ENCODE measurements at places on chromosomes 5 and 9. TPM values are rescaled to one million over a fixed set of nuclear protein-coding genes. Genes with fewer than 3 reads are reported as not detected.

TRIM36 gene
- 3.7 TPM for total RNA-seq

SPINK4 gene
- not detected for total RNA-seq

SLC45A2 gene
- total RNA-seq: not detected

LCN9 gene
- not detected for total RNA-seq

INSL6 gene
- not detected for total RNA-seq

COL5A1 gene
- 79.4 TPM for total RNA-seq

MED7 gene
- 13.2 TPM for total RNA-seq

PTAR1 gene
- 63.4 TPM for total RNA-seq

BTNL8 gene
- total RNA-seq: 0.53 TPM

TSSK1B gene
- total RNA-seq: 0.36 TPM

GFRA3 gene
- total RNA-seq: 17.7 TPM

CD74 gene
- 989 TPM for total RNA-seq

LOX gene
- total RNA-seq: 25.3 TPM

F2R gene
- 4.7 TPM for total RNA-seq

PCDHGA2 gene
- total RNA-seq: 13.5 TPM

SLU7 gene
- 60.7 TPM for total RNA-seq

MRPS27 gene
- 39.5 TPM for total RNA-seq

SNAPC3 gene
- 38.3 TPM for total RNA-seq

LHX3 gene
- not detected for total RNA-seq

LMAN2 gene
- 70.0 TPM for total RNA-seq

PDCD1LG2 gene
- total RNA-seq: 3.0 TPM

SPATA6L gene
- 4.3 TPM for total RNA-seq

TMEM232 gene
- total RNA-seq: 8.1 TPM

NEUROG1 gene
- not detected for total RNA-seq

EIF4E1B gene
- not detected for total RNA-seq

CERCAM gene
- total RNA-seq: 41.7 TPM

CEL gene
- 2.7 TPM for total RNA-seq

SERF1A gene
- total RNA-seq: 7.8 TPM

INSL4 gene
- total RNA-seq: not detected

CAPSL gene
- not detected for total RNA-seq

ABCA1 gene
- 65.8 TPM for total RNA-seq

TIMD4 gene
- total RNA-seq: not detected

MEIKIN gene
- total RNA-seq: not detected

NUTM2F gene
- total RNA-seq: not detected

PROB1 gene
- 1.6 TPM for total RNA-seq

IER5L gene
- 39.3 TPM for total RNA-seq
